ENCODE measurements at places on chromosomes 12 and 14.

DNA sequence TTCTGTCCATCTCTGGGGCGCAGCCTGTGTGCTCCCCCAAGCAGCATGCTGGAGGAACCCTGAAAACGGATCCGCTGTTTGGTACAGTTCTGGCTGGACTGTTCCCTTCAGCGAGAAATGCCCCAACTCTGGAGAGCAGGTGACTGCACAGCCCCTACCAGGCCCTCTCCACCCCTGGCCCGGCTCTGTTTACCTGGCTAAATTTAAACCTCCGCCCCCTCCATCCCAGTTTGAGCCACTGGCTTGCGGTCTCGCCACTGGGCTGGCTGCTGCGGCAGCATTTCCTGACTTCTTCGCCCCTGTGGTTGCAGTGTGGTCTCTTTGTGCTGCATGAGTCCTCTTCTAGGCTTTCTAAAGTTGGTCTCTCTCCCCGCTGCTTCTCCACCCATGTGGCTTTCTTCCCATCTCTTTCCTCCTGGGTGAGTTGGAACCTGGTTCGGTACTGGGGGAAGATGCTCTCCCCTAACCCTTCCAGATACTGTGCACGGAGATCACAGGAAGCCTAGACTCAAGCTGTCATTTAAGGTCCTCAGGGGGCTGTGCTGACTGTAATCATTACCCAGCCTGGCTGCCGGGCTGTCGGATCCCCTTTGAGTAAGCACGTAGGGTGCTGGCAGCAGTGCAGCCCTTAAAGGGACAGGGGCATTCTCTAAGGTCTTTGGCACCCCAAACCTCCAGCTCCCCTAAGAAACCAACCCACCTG is 60.6 kb downstream of the FBXL14 start:
- DNase-seq: peak; percentile 43

DNA sequence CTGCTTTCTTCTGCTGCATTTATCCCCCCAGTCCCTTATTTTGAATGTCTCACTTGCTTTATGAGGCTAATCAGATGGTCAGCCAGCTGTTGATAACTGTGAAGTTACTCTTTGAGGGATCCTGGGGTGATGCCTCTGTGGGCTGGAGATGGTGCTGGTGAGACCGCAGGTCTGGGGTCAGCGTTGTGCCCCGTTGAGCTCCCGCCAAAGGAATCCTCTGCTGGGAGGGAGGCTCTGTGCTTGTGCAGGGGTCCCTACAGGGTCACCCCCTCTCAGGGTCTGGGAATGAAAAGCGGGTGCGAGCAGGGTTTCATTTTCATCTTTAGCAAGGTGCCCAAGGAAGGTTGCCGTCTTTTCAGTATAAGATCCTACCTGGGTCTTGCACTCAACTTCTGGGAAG is 161.2 kb upstream of the RTL1 start:
- no peak for DNase-seq

GRCh38 chr14:61470261-61470960 is 149.0 kb downstream of the PRKCH start:
- DNase-seq: no peak

- no peak for DNase-seq
These were observed 858.3 kb downstream of the FLRT2 start for GRCh38 chr14:86388216-86388615.

- DNase-seq: no peak
These were observed 34.4 kb downstream of the SH2B3 start for GRCh38 chr12:111440152-111440551.

DNA sequence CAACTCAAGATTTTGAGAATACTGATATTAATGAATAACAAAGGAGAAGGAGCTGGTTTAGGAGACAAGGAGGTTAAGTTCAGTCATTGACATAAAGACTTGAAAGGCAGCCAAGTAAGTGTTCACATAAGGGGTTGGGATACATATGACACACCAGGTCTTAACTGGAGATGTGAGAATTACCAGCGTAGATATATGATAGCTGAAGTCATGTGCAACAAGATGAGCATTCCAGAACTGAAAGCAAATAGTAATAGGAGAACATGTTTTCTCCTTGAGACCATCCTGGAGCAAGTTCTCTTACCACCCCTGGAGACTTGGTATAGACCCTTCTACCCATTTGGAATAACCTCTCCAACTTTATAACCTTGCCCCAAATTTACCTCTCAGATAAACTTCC is 43.3 kb upstream of the NPFF start:
- DNase-seq: no peak

DNA sequence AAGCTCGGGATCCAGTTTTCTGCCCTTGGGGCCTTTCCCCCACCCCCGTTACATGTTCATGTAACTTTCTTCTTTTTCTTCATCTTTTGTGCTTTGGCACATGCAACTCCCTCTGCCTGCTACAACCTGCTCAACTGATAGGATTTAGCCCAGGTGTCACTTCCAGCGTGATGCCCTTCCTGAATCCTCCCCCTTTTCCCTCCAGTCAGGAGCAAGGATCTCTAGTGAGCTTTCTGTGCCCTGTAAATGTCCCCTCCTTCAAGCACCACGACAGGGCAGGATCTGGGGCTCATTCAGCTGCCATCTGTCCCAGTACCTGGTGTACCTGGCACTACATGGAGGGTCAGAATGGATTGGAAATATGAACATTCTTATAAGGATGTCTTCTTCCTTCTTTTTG is 15.3 kb downstream of the PELI2 start:
- DNase-seq: no peak

- no peak for DNase-seq
These were observed 19.1 kb upstream of the PGF start for GRCh38 chr14:74974364-74975058.

DNA sequence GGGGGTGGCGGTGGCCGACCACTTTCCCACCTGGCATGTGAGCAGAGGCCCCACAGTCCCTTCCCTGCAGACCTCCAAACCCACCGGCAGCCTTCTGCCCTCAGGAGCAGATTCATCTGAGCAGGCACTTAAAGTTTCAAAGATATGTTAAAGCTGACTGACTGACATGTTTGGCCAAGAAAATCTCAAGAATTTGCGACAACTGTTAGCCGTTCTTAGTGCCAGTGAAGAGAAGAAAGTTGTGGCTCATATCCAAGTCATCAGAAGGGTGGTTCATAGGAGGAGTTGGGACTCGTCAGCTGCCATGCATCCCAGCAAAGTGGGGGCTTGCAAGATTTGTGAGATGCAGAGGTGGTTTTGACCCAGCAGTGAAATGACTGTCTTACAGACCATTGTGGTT is 27.2 kb downstream of the ELK3 start:
- DNase-seq: no peak

- DNase-seq: no peak
These were observed 10.1 kb downstream of the FGF6 start for GRCh38 chr12:4435537-4435936.

DNA sequence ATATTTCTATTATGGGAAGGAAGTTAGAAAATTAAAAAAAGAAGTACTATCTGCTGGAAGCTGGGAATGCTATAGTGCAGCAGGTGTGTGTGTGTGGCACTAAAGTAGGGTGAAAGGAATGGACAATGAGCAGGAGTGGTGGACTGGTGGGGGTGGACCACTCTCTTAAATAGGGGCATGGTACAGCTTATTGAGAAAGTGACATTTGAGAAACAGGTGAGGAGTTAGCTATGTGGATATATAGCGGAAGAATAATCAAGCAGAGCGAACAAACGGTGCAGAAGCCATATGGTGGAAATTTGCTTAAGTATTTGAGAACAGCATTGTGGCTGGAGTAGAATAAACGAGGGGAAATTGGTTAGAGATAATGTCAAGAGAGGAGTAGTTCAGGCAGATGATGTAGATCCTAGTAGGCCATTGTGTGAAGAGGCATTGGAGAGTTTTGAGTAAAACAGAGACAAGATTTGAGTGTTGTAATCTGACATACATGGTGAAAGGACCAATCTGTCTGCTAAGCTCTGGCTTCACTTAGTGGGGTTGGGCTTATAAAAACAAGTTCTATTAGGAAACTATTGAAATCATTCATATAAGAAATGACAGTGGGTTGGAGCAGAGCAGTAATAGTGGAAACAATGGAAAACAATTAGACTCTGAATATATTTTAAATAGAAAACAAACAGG is 149.2 kb upstream of the SYT10 start:
- DNase-seq: no peak

DNA sequence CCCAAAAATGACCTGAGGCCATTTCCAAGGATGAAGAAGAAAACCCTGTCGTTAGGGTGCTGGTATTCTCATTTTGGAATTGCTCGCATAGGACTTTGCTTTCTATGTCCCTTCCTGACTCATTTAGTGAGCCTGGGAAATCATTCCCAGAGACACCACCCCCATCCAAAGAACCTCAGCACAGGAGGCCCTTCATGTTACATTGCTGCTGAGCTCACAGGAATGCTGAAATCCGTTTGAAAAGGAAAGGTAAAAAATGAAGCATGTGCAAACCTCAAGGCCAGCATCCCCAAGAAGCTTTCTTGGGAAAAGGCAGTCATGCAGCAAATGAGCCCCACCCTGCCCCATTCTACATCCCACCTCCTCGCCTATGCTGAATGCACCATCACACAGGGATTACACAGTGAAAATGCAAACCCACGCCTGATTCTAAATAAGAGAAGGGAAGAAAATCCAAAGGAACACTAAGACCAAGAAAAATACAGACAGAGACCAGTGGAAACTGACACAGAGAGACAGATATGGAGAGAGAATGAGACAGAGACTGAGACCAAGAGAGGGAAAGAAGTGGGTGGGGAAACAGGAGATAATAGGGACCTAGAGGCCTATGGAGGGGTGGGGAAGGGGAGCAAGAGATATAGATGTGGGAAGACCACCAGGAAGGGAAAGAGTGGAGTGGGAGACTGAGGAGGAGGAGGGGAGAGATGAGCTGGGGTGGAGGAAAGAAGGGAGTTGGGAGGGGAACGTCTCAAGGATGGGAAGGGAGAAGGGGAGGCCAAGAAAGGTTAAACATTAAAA is 33.5 kb downstream of the NIN start:
- DNase-seq: no peak

DNA sequence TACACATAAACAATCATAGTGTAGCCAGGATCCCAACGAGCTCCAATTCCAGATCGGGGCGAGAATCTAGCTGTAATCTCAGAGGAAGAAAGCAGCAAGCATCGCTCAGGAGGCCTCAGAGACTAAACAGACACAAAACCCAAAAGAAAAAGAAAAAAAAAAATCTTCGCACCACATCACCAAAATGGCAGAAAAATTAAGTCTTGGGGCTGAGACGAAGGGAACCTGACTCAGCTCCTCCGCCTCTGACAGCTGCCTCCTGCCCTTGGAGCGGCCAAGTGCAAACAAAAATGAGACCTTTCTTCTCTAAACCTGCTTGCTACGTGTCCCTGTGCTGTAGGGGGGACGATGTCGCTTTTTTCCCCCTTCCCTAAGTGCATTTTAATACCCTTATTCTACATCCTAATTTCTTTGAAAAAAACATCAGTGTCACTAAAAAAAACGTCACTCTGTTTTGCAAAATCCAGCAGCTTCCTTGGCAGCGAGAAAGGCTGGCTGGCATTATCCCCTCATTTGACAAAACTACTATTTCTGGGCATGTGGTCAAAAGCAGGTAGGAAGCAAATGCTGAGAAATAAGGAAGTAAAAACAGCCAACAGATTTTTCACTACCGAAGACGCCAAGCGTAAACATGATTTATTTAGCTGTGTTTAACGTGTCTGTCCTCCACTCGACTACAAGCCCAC is 30.5 kb downstream of the BCL11B start:
- peak; percentile 51 for DNase-seq

DNA sequence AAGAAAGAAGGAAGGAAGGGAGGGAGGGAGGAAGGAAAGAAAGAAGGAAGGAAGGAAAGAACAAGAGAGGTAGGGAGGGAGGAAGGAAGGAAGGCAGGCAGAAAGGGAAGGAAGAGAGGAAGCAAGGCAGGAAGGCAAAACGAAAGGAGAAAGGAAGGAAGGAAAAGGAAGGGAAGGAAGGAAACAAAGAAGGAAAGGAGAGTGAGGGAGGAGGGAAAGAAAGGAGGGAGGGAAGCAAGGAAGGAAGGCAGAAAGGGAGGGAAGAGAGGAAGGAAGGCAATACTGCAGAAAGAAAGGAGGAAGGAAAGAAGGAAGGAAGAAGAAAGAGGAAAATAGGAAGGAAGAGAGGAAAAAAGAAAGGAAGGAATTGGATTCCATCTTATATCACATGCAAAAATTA is 1303.1 kb upstream of the TMEM132C start:
- DNase-seq: no peak

- DNase-seq: no peak
These were observed 669.2 kb downstream of the DIO2 start for GRCh38 chr14:79542121-79542520.

DNA sequence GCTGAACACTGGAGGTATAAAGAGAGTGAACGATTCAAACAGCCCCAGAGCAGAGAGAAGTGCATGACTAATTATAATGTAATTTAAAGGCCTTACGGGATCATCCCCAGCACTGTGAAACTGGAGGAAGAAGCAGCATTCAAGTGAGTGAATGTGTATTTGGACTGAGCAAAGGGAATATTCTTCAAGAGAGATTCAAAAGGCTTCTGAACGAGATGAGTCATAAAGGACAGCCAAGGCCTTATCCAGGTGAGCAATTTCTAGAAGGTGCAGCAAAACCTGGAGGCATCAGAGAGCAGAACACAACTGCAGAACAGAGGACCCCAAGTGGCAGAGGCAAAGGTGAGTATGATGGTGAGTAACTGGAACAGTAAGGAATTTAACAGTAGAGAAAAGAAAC is 127.2 kb downstream of the BCAT1 start:
- no peak for DNase-seq

- no peak for DNase-seq
These were observed 416.6 kb downstream of the LRIG3 start for GRCh38 chr12:58503731-58504130.

GRCh38 chr12:39587225-39587624 is 32.4 kb downstream of the ABCD2 start:
- DNase-seq: peak; percentile 57

GRCh38 chr14:87233266-87233665 is 759.7 kb downstream of the GALC start:
- no peak for DNase-seq

DNA sequence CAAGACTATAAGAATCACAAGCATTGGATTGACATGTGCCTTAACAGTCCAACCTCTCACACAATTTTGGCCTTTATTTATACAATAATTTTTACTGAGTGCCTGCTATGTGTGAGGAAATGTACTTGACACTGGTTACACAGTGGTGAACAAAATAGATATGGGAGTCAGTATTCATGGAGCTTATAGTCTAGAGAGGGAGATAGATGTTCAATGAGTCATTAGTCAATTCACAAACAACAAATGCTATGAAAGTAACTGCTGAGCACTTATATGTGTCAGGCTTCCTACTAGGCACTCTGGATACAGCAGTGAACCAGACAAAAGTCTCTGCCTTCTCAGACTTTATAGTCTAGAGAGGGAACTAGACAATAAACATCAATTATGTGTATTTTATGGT is 3.7 kb downstream of the CFAP54 start:
- no peak for DNase-seq

- no peak for DNase-seq
These were observed 6.1 kb upstream of the AMIGO2 start for GRCh38 chr12:47085815-47086252.

- DNase-seq: no peak
These were observed 967.9 kb downstream of the TRHDE start for GRCh38 chr12:73240110-73240509.
